ENCODE measurements at places on chromosomes 2 and 18. TPM values are rescaled to one million over a fixed set of nuclear protein-coding genes. Genes with fewer than 3 reads are reported as not detected.
A peak's percentile ranks its signal among the peaks of the same experiment; 100 is the strongest.

DNA sequence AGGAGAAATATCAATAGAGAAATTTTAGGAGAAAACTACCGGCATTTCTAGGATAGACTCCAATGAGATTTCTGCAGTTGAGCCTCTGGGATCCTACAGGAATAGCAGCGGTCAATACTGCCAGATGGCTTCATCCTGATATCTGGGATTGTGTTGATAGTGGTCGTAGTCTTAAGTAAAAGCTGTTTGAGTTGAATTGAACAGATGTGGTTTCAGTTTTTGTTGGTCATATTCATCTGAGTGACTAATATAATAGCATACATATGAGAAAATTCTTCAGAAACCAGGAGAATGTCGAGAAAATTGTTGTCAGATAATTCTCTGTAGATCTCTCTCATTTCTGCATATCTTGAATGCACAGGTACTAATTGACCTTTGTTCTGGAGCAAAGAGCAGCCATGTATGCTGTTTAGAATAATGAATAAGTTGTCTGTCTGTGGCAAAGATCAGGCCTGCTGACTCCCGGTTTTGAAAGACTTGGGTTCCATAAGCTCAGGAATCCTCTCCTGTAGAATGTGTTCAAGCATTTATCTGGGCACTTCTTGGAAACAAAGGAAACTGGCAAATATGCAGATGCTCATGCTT is 288.1 kb downstream of the TMX3 start:
- no peak for DNase-seq

DNA sequence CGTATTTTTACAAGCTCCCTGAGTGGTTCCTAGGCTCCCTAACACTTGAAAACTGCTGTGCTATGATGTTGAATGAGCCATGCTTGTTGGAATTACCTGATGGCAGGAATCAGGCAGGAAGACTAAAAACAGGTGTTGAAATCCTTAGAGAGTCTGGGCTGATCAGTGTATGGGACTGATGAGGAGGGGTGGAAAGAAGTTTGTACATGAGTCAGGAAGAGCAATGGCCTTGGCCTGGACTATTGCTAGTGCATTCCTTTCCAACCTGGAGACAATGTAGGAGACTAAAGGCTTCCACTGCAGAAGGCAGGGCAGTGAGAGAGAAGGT is 25.0 kb upstream of the TMBIM1 start:
- no peak for DNase-seq

DUSP2 gene
- polyA plus RNA-seq: 8.5 TPM

RAB17 gene
- 2.7 TPM for polyA plus RNA-seq

KLHL30 gene
- 0.13 TPM for polyA plus RNA-seq

- peak; percentile 65 for DNase-seq
Measured at GRCh38 chr2:191304939-191305875, 60.0 kb downstream of the MYO1B start.

DNA sequence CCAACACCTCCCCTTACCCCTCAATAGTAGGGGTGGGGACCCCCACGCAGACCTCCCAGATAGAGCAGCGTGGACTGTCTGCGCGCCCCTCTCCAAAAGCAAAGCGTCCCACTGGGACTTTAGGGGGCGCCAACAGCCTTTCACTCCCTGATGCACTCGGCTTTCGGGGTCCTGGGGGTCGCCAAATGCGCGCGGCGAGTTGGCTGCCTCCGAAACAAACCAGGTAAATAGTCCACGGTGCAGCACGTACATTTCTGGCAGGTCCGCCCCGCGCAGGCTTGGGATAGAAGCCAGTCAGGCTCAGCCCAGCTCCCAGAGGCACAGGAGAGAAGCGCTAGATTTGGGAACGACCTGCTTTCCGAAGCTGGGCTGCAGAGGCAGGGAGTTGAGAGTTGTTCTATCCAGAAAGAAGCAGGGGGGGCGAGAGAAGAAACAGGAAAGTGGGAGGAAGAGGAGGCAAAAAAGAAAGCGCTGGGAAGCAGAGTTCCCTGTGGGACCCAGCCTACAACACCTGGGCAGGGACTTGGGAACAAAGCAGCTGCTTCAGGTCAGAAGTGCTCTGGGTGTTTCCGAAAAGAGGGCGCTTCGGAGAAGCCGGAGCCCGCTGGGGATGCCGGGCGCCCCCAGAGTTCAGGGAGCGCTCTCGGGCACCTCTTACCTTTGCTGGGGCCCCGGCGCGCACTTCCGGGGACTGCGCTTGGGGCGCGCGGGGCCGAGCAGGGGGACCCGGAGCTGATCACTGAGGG is 544 bp downstream of the EVA1A start:
- no peak for DNase-seq

CCNT2 gene
- polyA plus RNA-seq: 50.6 TPM

NOSTRIN gene
- 11.4 TPM for polyA plus RNA-seq

DNA sequence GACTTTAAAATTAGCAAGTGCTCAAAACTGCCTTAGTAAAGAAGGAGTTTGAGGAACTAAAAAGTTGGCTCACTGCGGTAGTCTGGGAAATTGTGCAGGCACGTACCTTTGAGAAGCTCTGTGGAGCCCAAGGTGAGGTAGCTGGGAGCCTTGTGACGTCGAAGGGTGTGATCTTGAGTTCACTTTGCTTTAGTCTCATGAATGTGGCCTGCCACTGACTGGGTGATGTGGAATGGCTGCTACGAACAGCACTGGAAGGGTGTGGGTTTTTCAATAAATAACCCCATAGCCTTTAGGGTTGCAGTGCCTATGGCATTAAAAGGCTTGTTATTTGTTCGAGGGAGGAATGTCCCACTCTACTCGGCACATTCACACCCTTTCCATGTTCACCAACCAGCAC is 312.3 kb downstream of the PRKCE start:
- DNase-seq: no peak

All from spinal cord (tissue), 10 donors.